ENCODE measurements at places on chromosomes 11 and 22.

DNA sequence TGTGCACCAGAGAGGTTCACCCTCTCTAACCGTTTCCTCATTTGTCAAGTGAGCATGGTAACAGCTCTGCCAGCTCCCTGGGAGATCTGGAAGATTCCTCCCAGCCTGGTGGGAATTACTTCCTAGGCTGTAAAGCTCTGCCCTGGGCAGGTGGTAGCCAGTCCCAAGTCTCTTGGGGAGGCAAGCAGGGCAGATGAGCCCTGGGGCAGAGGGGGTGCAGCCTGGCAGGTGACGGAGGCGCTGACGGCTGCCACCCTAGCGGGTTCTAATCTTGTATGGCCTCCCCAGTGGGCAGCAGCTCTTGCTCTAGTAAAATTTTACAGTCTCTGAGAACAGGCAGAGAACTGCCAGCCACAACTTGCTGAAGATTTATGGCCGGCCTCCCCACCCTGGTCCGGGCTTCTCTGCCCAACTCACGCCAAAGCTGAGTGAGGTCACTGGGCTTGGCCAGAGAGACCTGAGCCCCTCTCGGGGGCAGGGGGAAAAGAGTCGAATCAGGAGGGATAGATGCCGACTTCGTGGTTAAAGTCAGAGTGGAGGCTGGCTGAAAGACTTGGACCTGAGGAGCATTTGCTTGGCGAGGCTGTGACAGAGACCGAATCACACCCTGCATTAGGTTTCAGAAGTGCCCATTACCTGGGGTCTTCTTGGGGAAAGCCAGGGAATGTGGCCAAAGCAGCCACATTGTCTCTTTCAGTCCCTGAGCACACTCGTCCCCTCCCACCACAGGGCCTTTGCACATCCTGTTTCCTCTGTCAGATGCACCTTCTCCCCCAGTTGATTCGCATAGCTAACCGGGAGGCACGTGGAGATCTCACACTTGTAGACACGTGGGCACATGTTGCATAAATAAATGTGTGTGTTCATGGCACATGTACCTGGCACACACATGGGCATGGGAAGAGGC, 188.2 kb downstream of the MN1 start:
- DNase-seq, result no peak

DNA sequence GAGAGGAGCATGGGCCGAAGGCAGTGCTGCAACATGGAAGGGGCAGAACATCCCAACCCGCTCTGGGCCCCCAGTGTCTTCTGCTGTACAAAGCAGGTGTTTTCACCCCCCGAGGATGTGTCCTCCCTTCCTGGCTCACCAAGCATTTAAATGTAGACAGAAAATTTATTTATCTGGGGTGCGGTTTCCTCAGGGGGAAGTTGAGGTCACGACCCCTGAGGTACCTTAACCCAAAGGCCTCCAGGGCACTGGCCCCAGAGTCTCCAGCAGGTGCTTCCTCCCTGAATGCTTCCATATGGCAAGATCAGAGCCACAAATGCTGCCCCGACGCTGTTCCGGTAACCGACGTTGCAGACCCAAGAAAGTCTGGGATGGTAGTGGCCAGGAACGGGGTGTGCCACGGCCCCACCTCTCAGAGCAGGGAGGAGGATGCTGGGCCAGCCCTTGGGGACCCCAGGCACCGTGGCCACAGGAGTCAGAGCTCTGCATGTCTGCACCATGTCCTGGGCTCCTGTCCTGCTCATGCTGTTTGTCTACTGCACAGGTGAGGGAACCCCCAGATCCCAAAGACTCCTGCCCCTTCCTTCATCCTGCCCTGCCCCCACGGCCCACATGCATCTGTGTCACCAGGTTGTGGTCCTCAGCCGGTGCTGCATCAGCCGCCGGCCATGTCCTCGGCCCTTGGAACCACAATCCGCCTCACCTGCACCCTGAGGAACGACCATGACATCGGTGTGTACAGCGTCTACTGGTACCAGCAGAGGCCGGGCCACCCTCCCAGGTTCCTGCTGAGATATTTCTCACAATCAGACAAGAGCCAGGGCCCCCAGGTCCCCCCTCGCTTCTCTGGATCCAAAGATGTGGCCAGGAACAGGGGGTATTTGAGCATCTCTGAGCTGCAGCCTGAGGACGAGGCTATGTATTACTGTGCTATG, at the start of gene VPREB1:
VPREB1 (plus strand) TSS at position 471 of the 935 bp plus-strand sequence; CDS start at position 499, 28 bp downstream.
- DNase-seq, result no peak

DNA sequence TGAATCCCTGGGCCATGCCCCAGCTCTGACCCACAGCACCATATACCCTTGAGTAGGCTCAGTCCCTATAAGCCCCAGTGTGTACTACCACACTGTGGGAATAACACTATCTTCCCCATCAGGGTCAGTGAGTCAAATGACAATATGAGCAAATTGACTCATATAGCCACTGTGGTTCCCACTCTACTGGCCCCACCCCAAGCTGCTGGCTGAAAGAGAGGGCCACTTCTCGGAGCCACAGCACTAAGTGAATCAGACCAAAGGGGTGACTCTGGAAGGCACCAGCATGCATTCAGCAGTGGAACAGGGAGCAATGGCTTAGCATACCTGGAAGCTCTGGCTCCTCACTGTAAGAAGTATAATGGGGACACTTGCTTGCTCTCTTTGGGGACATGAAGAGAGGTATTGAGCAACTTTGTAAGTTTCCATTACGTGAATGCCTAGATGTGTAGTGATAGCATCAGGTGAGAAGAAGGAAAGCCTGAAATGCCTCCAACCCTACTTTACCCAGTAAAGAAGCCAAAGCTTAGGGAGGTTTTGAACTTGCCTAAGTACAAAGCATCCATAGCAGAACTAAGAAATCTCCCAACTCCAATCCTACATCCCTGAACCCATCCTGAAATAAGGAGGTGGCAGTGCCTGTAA, 13.5 kb downstream of the CD59 start:
- no peak for DNase-seq

DNA sequence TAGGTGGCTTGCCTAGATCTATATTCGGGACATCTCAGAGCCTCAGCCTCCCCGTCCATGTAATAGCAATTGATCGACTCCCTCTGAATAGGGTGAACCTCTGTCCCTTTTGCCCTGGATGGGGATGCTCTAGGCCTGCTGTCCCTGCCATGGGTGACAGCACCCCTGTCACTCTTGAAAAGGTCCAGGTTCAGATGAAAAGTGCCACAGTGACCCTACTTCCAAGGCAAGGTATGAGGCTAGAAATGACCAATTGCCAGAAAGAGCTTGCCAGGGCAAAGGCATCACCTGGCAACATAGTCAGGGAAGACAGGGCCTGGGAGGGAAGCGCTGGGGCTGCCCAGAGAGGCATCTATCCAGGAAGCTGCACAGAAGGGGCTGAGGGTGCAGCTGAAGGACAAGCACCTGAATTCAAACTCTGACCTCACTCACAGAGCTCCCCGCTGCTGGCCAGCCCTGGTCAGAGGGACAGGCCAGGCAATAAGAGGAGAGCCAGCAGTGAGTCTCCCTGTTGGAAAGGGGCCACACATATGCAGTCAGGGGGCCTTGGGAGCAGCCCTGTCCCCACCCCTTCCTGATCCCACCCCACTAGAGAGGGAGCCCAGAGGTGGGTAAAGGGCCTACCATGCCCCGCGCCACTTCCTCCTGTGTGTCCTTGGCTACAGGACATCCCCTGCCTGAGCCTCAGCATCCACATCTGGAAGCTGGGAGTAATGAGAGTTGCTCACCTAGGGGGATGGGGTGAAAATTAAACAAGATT, 9.0 kb upstream of the APOBEC3A start:
- no peak for DNase-seq

DNA sequence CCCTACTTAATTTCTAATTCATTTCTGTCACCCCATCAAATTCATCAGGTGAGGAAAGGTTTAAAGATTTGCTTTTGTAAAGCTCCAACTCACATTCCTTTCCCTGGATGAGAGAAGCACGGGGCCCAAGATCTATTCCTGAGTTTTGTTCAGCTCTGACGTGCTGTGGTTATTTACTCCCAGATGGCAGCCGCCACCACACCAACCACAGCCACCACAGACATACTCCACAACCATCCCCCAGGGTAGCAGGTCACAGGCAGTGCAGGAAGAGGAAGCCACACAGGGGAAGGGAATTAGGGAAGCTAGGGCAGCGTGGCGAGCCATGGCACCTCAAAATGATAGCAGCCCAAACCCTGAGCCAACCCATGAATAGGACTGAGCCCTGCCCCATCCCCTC, 63.5 kb upstream of the CSNK2A3 start:
- no peak for DNase-seq
